Activated CD4-positive, alpha-beta memory T cell treated with anti-CD3 and anti-CD28 coated beads, Interleukin-2, amount 10 ng/mL, durations not matched to agents 7 days and 5 days (primary cell): ENCODE measurements at places on chromosomes 7 and 10. TPM values are rescaled to one million over a fixed set of nuclear protein-coding genes. Genes with fewer than 3 reads are reported as not detected.

Gene CCDC201
- not detected for total RNA-seq

Gene PSAP
- 176 TPM for total RNA-seq

Gene KCP
- total RNA-seq = 0.33 TPM

Gene TMEM213
- 0.73 TPM for total RNA-seq

Gene GRID1
- not detected for total RNA-seq

Gene ANK3
- total RNA-seq = 15.0 TPM

Gene TAS2R39
- total RNA-seq = not detected

Gene ACHE
- total RNA-seq = not detected

Gene INMT
- 0.40 TPM for total RNA-seq

Gene PGAM2
- total RNA-seq = not detected

Gene C7orf33
- not detected for total RNA-seq

Gene ASIC3
- total RNA-seq = 6.2 TPM

Gene ACTL6B
- total RNA-seq = not detected

Gene GFRA1
- not detected for total RNA-seq

Gene ZNF398
- total RNA-seq = 12.1 TPM

Gene VGF
- total RNA-seq = 0.30 TPM

Gene NODAL
- 0.25 TPM for total RNA-seq

Gene PI4K2A
- total RNA-seq = 13.3 TPM

Gene CFAP69
- total RNA-seq = not detected

Gene ZNF273
- total RNA-seq = 8.4 TPM

Gene CARD11
- total RNA-seq = 163 TPM

Gene CYP2W1
- not detected for total RNA-seq
